ENCODE measurements at places on chromosomes 12 and 14.

- no peak overlapping the region for H3K27ac ChIP-seq
- H3K4me3 ChIP-seq = no peak overlapping the region
- H3K27me3 ChIP-seq = no peaks in the 10 kb centered on the region
- no peak for DNase-seq
- no peaks in the 10 kb centered on the region for H3K4me1 ChIP-seq
These were observed 388.1 kb downstream of the CCDC91 start for GRCh38 chr12:28578361-28578760.

GRCh38 chr14:88005050-88005481, at the start of gene GPR65:
TSS of gene GPR65 (plus strand) at chr14:88005135. CDS start at chr14:88010848, 5,713 bp downstream.
- no peaks in the 10 kb centered on the region for H3K4me1 ChIP-seq
- no peaks in the 10 kb centered on the region for H3K27me3 ChIP-seq
- DNase-seq = no peak
- no peaks in the 10 kb centered on the region for H3K36me3 ChIP-seq
- peak within 1 kb of the TSS; percentile 83 for H3K27ac ChIP-seq

DNA sequence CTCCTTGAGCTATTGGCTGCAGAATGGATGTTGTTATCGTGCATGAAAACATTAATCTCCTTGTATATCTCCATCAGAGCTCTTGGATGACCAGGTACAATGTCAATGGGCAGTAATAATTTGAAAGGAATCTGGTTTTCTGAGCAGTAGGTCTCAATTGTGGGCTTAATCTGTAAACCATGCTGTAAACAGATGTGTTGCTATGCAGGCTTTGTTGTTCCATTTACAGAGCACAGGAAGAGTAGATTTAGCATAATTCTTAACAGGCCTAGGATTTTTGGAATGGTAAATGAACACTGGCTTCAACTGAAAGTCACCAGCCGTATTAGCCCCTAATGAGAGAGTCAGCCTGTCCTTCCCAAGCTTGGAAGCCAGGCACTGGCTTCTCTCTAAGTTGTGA, 50.4 kb downstream of the ATG14 start:
- no peaks in the 10 kb centered on the region for H3K36me3 ChIP-seq
- no peak for DNase-seq
- no peaks in the 10 kb centered on the region for H3K4me1 ChIP-seq

DNA sequence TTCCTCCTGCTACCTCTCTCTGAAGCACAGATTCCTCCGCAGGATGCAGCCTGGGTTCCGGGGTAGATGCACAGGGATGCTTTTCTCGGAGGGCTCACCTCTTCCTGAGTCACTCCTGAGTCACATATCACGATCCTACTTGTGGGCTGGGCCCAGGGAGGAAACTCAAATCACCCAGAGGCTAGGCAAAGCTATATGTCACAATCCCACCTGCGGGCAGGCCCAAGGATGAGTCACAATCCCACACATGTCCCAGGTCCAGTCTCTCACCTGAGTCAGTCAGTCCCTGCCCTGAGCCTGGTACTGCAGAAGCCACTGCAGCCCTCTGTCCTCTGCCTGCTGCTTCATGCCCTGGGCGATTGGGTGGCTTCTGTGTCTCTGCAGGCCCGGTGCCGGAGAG, 149.0 kb upstream of the GSC start:
- H3K4me1 ChIP-seq = no peaks in the 10 kb centered on the region
- H3K27me3 ChIP-seq = no peaks in the 10 kb centered on the region
- no peak overlapping the region for H3K4me3 ChIP-seq
- no peaks in the 10 kb centered on the region for H3K36me3 ChIP-seq

DNA sequence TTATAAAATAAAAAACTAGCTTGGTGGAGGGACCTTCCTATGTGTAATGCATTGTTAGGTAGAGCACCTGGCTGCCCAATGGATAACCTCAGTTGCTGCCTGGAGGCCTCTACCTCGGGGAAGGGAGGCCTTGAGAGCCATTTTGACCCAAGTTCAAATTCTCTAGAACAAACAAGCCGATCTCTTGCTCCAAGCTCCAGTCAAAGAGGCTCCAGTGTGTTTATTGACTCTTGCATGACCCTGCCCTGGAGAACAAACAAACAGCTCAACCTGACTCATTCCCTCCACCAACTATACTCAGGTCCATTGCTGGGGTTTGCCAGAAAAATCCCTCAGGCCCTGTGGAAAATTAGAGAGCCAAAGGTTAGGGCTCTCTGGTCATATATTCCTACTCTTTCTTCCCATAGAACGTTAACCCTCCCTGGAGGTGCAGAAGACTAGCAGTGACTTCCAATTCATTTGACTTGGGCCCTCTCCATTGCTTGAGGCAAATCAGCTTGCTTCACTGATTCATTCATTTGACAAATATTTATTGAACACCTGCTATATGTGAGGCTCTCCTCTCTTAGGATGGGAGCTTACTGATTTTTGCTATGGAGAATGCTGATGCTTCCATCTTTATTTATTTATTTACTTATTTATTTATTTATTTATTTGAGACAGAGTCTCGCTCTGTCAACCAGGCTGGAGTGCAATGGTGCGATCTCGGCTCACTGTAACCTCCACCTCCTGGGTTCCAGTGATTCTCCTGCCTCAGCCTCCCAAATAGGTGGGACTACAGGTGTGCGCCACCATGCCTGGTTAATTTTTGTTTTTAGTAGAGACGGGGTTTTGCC, 73.7 kb upstream of the CISTR start:
- no peak overlapping the region for H3K27ac ChIP-seq
- no peak overlapping the region for H3K4me3 ChIP-seq
- no peaks in the 10 kb centered on the region for H3K4me1 ChIP-seq
- H3K27me3 ChIP-seq = peaks cover 6% of the 10 kb centered on the region
- DNase-seq = no peak

- H3K4me3 ChIP-seq = no peak overlapping the region
- no peaks in the 10 kb centered on the region for H3K27me3 ChIP-seq
- H3K36me3 ChIP-seq = no peaks in the 10 kb centered on the region
These were observed 5.8 kb downstream of the CTDSP2 start for GRCh38 chr12:57840726-57841125.

DNA sequence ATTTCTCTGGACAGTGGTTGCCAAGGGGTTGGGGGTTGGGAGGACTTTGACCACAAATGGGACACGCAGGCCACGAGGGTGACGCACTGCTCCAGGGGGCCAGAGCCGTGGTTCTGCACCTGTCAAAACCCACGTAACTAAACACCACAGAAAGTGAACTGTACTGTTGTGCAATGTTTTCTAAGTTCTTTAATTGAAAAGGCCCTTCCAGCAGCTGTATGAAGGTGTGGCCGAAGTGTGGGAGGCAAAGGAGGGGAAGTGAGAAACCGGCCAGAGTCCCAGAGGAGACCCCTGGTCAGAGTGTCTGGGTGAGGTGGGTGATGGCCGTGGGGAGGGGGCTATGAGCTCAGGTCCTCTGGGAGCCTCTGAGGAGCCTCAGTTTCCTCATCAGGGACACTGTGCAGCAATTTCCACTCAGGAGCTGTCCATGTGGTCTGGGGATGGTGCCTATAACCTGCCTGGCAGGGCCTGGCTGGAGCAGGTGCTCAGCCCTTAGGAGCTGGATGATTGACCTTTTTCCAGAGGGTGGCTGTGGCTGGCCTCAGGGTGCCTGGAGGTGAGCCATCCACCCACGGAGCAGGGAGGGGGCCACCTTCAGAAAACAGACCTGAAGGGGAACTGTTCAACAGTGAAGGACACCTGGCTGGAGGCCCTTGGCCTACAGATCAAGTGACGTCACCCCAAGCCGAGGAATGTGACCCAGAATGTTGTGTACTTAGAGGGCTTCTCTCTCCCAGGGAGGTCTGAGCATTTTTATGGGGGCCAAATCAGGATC, 9.8 kb upstream of the BDKRB2 start:
- no peaks in the 10 kb centered on the region for H3K4me1 ChIP-seq
- no peak overlapping the region for H3K27ac ChIP-seq
- DNase-seq = no peak
- H3K4me3 ChIP-seq = no peak overlapping the region
- H3K27me3 ChIP-seq = no peaks in the 10 kb centered on the region
- no peaks in the 10 kb centered on the region for H3K36me3 ChIP-seq

DNA sequence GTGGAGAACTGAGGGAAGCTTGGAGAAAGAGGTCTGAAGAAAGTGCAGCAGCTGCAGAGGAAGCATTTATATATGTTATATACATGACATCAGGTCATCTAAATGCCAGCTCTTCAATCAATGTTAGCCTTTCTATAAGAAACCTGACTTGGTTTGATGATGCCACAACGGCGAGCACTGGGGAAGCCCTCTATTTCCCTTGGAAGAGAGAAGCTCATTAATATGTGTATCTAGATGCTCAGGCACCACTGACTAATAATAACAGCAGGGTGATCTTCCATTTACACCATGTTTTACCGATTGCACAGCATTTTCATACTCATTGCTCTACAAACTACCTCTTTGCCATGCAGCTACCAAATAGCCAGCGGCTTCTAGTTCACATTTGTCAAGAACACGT, 811 bp downstream of the ACYP1 start:
- no peak overlapping the region for H3K27ac ChIP-seq
- no peaks in the 10 kb centered on the region for H3K27me3 ChIP-seq
- H3K36me3 ChIP-seq = no peaks in the 10 kb centered on the region
- no peak overlapping the region for H3K4me3 ChIP-seq
- no peak for DNase-seq

- no peaks in the 10 kb centered on the region for H3K4me1 ChIP-seq
- no peak for DNase-seq
- no peaks in the 10 kb centered on the region for H3K36me3 ChIP-seq
- no peak overlapping the region for H3K4me3 ChIP-seq
- H3K27me3 ChIP-seq = no peaks in the 10 kb centered on the region
These were observed 27.8 kb downstream of the FBXL14 start for GRCh38 chr12:1566449-1567135.

- H3K36me3 ChIP-seq = no peaks in the 10 kb centered on the region
- DNase-seq = no peak
- H3K4me3 ChIP-seq = no peak overlapping the region
- H3K27me3 ChIP-seq = no peaks in the 10 kb centered on the region
- H3K4me1 ChIP-seq = no peaks in the 10 kb centered on the region
- H3K27ac ChIP-seq = no peak overlapping the region
These were observed 10.5 kb upstream of the SSTR1 start for GRCh38 chr14:38197001-38197783.

GRCh38 chr14:55153951-55154350, 24.9 kb downstream of the LGALS3 start:
- DNase-seq = no peak
- no peaks in the 10 kb centered on the region for H3K4me1 ChIP-seq
- H3K4me3 ChIP-seq = no peak overlapping the region
- no peak overlapping the region for H3K27ac ChIP-seq
- no peaks in the 10 kb centered on the region for H3K27me3 ChIP-seq
- H3K36me3 ChIP-seq = no peaks in the 10 kb centered on the region

- H3K36me3 ChIP-seq = no peaks in the 10 kb centered on the region
- no peaks in the 10 kb centered on the region for H3K4me1 ChIP-seq
- H3K4me3 ChIP-seq = no peak overlapping the region
- no peak for DNase-seq
- no peak overlapping the region for H3K27ac ChIP-seq
These were observed 31.2 kb upstream of the FOS start for GRCh38 chr14:75247286-75247922.

DNA sequence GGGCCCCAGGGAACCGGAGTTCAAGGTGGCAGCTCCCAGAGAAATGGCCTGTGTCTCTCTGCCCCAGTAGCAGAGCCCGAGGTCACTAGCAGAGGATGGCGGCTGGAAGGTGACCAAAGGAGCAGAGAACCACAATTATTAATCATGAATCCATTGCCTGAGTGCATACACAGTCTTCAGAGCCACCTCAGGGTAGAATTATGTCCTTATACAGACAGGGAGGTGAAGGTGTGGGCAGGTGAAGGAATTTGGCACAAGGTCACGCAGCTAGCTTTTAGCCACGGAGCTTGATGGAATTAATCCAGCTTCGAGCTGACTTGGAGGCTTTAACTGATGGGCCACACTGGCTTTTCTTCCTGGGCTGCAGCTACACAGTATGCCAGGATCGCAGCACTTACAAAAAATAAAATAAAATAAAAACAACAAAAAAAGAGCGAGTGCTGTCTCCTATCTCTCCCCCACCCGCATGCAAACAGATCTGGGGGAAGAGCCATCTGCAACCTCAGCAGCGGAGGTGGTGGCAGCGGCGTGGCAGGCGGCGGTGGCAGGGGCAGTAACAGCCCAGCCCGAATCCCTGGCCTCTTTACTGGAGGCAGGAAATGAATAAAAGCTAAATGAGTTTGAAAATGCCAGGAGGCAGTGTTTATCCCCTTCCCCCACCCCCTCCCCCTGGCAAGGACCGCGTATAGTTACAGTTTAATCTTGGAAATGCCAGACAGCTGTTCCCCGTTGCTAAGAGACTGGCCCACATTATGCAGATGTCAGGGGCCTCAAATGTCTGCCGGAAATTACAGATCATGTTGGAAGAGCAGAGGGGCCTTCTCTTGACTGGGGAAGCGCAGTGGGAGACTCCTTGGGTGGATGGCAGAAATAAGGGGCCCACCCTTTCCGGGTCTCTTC, 93.5 kb downstream of the LRRC74A start:
- H3K4me3 ChIP-seq = no peak overlapping the region
- peak overlapping the region; percentile 73 for H3K27ac ChIP-seq
- H3K4me1 ChIP-seq = peaks cover 70% of the 10 kb centered on the region
- DNase-seq = peak; percentile 85
- H3K36me3 ChIP-seq = no peaks in the 10 kb centered on the region

- no peak overlapping the region for H3K27ac ChIP-seq
- H3K4me3 ChIP-seq = no peak overlapping the region
- no peaks in the 10 kb centered on the region for H3K4me1 ChIP-seq
These were observed 291.2 kb downstream of the CPNE8 start for GRCh38 chr12:38614171-38614570.

DNA sequence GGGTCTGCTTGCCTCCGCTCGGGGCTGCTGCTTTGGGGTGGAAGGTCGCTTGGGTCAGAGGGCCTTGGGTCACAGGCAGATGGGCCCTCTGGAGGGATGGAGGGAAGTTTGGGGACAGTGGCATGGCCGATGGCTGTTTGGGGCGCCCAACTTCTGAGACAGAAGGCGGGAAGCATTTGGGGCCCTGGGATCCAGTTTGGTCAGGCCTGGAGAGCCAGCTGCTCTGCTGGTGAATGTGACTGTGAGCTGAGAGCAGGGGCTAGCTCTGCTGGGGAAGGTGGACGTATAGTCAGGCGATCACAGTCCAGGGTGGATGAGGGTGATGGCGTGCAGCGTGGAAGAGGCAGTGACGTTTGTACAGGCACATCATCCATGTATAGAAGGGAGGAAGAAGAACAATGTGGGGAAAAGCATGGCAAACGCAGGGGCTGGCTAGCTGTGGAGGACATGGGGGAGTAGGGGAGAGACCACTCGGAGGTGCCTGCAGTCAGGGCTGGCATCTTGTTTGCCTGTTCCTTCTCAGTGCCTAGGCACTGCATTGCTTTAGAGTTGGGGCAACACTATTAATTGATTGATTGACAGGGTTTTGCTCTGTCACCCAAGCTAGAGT, 57.5 kb downstream of the TSPAN9 start:
- no peak overlapping the region for H3K4me3 ChIP-seq
- H3K27ac ChIP-seq = no peak overlapping the region
- DNase-seq = no peak
- no peaks in the 10 kb centered on the region for H3K27me3 ChIP-seq
- peaks cover 7% of the 10 kb centered on the region for H3K4me1 ChIP-seq

GRCh38 chr12:22333713-22334409, 646 bp downstream of the ST8SIA1 start:
- H3K4me1 ChIP-seq = no peaks in the 10 kb centered on the region
- no peaks in the 10 kb centered on the region for H3K27me3 ChIP-seq
- no peaks in the 10 kb centered on the region for H3K36me3 ChIP-seq

- peaks cover 3% of the 10 kb centered on the region for H3K27me3 ChIP-seq
- DNase-seq = no peak
- no peaks in the 10 kb centered on the region for H3K36me3 ChIP-seq
- H3K27ac ChIP-seq = no peak overlapping the region
These were observed 117.9 kb downstream of the CAND1 start for GRCh38 chr12:67386869-67387565.

GRCh38 chr12:67482751-67483661, 165.5 kb upstream of the DYRK2 start:
- H3K36me3 ChIP-seq = no peaks in the 10 kb centered on the region
- DNase-seq = peak; percentile 74
- H3K4me1 ChIP-seq = no peaks in the 10 kb centered on the region
- no peak overlapping the region for H3K27ac ChIP-seq
- no peaks in the 10 kb centered on the region for H3K27me3 ChIP-seq
- H3K4me3 ChIP-seq = no peak overlapping the region
